Stimulated activated CD8-positive, alpha-beta memory T cell treated with anti-CD3 and anti-CD28 coated beads, Interleukin-4, amount 100 ng/mL, for 1 hour (primary cell): ENCODE measurements at places on chromosomes 13 and 19.

- DNase-seq, result no peak
Measured at GRCh38 chr19:55486971-55487923, 989 bp upstream of the SSC5D start.

DNA sequence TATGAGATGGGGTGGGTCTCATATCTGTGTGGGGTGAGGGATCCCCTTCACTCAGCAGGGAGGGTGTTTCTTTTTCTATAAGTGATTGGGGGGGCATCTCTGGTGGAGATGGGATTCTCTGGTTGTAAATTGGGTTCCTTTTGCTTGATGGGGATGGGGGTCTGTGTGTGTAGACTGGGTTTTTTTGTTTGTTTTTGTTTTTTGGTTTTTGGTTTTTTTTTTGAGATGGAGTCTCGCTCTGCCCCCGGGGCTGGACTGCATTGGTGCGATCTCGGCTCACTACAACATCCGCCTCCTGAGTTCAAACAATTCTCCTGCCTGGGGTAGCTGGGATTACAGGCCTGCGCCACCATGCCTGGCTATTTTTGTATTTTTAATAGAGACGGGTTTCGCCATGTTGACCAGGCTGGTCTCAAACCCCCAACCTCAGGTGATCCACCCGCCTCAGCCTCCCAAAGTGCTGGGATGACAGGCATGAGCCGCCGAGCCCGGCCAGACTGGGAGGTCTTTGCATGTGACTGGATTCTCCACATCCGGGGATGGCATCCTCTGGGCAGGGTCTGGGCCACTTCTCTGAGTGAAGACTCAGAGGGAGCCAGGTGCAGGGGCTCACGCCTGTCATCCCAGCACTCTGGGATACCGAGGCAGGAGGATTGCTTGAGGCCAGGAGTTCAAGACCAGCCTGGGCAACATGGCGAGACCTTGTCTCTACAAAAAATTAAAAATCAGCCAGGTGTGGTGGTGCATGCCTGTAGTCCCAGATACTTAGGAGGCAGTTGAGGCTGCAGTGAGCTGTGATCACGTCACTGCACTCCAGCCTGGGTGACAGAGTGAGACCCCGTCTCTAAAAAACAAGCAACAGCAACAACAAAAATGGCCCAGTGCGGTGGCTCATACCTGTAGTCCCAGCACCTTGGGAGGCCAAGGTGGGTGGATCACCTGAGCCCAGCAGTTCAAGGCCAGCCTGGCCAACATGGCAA is 799 bp downstream of the MYBPC2 start:
- no peak for DNase-seq

GRCh38 chr19:28297036-28297435 is 915.9 kb downstream of the UQCRFS1 start:
- no peak for DNase-seq

DNA sequence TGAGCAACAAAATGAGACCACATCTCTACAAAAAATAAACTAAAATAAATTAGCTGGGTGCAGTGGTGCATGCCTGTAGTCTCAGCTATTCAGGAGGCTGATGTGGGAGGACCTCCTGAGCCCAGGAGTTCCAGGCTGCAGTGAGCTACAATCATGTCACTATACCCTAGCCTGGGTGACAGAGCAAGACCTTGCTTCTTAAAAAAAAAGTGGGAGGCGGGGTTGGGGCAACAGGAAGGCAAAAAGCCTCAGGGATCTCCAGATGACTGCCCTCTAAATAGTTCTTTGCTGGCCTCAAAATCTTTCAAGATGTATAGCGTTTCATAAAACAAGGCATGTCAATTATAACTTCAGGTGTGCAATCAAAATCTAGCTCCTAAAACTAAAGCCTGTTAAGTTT is 18.5 kb downstream of the CEACAM8 start:
- no peak for DNase-seq

GRCh38 chr13:102863590-102863989 is 17.8 kb downstream of the ERCC5 start:
- no peak for DNase-seq

GRCh38 chr13:67792151-67792676 is 562.1 kb upstream of the PCDH9 start:
- DNase-seq, result no peak

GRCh38 chr13:112842931-112843391 is 126.1 kb upstream of the MCF2L start:
- DNase-seq, result no peak

- no peak for DNase-seq
Measured at GRCh38 chr13:97256343-97256783, 34.2 kb downstream of the MBNL2 start.

GRCh38 chr13:76667551-76667950 is 218.7 kb downstream of the KCTD12 start:
- DNase-seq, result no peak

DNA sequence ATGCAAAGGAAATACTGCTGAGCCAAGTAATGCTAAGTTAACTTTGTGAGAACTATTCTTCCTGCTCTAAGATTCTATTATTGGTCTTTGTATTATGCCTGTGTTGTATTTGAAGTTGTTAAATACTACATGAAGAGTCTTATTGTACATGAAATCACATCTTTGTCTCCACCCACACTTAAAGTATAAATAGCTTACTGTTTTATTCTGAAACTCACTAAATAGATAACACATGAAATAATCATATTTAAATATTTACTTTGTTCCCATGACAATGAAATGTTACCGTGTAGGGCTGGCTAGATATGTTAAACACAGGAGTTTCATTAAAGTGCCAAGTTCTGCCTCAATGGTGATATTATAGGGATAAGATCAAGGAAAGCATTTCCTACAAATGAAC is 562.1 kb upstream of the ATXN8OS start:
- DNase-seq, result no peak

- no peak for DNase-seq
Measured at GRCh38 chr13:106768991-106769390, 201.1 kb upstream of the ARGLU1 start.
